ENCODE measurements at places on chromosomes 6 and 20.
A peak's percentile ranks its signal among the peaks of the same experiment; 100 is the strongest.

DNA sequence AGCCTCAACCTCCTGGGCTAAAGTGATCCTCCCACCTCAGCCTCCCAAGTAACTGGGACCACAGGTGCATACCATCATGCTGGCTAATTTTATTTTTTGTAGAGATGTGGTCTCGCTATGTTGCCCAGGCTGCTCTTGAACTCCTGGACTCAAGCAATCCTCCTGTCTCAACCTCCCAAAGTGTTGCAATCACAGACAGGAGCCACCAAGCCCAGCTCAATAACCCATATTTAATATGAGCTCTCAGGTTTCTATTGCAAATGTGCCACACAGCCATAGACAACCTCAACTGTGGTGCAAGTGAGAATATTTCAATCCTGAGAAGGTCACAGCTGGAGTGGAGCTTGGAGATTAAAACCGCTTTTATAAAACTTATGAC lies 14.4 kb downstream of the JPH2 start:
- no peak for DNase-seq

DNA sequence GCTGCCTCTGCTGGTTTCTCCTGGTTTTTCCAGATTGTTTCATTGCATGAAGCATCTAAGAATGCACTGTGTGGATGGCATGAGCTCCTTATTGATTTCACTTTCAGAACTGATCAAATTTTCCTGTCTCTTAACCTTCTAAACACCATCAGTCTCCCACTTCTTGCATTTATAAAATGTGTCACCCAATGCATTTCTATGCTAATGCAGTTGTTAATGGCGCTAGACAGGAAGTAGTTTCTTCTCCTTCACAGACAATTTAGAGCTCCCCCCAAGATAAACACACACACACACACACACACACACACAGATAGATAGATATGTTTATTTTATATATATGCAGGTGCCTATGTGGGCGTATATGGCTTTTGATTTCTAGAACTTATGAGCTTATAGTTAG lies 45.6 kb upstream of the FOXA2 start:
- DNase-seq, result no peak

DNA sequence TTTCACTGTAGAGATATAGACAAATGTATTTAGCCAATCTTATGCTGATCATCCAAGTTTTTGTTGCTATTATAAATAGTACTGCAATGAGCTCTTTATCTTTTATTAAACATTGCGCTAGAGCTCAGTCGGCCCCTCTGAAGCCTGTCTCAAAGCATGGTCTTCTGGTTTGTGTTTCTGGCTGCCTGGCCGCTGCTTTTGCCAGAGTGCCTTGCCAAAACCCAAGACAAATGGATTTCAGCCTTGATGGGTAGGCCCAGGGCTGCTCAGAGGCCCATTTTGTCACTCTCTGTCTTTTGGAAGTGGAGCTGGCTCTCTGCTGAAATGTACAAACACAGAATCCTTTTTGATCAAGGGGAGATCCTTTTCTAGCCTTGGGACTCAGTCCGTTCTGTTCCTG lies 102.9 kb upstream of the KCNG1 start:
- DNase-seq, result no peak

DNA sequence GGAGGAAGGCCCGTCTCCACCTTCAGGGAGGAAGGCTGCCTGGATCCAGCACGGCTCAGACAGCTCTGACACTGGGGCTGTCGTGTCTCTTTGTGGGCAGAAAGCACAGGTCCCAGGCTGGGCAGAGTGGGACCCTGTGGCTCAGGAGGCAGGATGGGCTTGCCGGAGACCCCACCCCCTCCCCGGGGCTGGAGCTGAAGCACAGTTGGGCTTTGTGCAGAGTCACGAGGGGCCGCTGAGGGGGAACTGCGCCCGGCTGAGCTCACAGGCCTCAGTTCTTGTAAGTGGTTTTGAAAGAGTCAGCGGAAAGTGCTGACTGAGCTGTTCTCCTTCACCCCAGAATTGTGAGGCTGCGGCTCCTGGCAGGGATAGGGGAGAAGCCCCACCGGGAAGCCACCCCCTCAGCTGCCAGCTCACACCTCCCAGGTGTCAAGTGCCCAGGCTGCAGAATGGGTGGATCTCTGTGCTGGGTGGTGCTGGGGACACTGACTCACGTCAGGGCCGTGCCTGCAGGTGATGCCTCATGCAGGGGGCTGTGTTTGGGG lies 145.5 kb upstream of the RNF24 start:
- DNase-seq, result no peak

- DNase-seq, result no peak
These were observed 218.8 kb downstream of the TAF4 start for GRCh38 chr20:61846741-61847419.

GRCh38 chr6:138970159-138970558 lies 17.9 kb downstream of the REPS1 start:
- DNase-seq, result no peak

- DNase-seq, result no peak
These were observed 217.9 kb downstream of the CLVS2 start for GRCh38 chr6:123213921-123214320.

DNA sequence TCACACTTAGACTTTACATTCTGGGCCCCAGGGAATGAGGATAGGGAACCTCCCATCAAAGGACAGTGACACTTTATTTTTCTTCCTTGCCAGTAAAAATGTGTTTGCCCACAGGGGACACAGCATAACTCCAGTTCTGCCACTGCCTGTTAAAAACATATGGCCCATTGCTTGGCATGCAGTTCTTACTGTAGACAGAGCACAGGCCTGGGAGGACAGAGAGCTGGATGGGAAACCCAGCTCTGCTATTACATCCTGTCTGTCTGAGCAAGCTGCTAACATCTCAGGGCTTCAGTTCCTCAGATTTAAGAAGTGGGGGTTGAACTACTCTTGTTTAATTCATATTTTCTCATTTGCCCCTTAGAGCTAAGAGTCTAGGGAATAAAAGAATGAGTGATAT lies 120.2 kb downstream of the AKAP7 start:
- no peak for DNase-seq

GRCh38 chr20:50054626-50055511 lies 58.1 kb downstream of the UBE2V1 start:
- DNase-seq, result no peak

DNA sequence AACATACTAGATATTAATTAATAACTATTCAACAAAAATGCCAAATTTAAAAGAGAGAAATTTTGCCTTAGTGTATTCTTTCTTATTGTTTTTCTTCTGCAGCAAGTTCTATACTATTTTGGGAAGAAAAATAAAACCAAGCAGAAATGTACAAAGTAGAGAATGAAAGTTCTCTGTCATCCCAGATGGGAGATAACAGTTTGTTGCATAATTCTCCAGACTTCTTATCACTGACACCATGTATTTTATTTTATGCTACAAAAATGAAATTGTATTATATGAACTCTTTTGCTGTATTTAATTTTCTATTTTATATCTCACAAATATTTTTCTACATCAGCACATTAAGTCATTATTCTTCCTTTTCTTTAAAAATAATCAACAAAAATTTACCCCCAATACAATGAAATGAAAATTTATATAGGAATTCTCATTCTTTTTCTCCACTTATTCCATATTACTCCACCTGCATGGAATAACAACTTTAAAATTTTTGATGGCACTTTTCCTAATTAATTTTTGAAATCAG lies 18.2 kb downstream of the TMEM244 start:
- no peak for DNase-seq

- DNase-seq, result no peak
These were observed 1.2 kb downstream of the TPD52L1 start for GRCh38 chr6:125154761-125155135.

GRCh38 chr6:109117346-109118035 lies 22.2 kb downstream of the CEP57L1 start:
- no peak for DNase-seq

DNA sequence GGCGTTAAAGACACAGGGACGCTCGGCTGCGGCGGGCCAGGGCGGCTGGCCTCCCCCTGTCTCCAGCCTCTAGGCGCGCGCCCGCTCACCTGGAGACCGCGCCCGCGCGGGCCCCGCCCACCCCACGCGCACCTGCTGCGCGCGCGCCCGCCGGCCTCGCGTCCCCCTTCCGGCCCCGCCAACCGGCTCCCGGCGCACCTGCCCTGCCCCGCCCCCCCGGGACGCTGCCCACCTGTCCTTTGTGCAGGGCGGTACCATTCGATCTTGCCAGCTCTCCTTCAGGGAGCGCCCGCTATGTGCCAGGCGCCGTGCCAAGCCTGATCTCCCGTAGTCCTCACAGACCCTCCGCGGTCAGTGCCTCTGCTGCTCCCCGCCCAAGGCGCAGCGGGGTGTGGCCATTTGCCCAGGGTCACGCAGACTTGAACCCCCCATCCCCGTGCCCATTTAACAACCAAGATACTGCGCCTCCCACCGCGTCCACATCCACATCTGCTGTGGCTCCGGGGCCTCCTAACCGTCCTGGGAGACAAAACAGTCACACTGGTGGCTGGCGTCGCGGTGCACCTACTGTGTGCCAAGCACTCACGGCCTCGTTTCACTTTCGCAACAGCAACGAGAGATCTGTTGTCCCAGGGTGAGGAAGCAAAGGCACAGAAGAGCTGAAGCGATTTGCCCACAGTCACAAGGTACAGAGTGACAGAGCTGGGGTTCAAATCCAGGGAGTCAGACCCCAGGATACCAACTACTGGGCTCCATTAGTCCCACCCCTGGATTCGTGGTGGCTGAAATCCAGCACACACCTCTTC lies 48.1 kb downstream of the NOL4L start:
- DNase-seq, result peak; percentile 69

DNA sequence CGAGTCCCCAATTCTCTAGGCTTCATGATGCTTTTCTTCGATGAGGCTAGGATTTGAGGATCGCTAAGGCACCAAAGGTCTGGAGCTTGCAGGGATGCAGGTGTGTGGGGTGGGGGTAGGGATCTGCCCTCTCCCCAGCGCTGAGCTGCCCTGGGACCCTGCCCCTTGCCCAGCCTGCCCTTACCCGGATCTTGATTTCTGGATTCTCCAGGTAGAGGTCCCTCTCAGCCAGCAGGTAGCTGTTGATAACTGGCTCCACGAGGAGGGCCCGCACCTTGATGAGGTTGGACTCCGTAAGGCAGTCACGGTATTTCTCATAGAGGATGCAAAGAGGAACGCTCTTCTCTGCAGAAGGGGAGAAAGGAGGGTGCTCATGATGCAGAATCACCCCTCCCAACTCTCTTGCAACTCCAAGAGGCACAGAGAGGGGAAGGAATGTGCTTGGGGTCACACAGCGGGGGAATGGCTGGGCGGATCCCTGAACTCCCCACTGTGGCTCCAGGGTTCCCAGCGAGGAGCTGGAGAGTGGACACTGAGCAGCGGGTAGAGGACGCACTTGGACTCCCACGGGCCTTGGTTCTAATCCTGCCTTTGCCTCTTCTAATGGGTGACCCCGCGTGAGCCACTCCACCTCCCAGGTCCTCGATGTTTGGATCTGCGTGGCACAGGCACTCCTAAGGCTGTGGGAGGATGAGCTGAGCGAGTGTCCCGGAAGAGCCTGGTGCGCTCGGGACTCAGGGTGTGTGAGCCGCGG lies 32.7 kb downstream of the TGM2 start:
- DNase-seq, result no peak

DNA sequence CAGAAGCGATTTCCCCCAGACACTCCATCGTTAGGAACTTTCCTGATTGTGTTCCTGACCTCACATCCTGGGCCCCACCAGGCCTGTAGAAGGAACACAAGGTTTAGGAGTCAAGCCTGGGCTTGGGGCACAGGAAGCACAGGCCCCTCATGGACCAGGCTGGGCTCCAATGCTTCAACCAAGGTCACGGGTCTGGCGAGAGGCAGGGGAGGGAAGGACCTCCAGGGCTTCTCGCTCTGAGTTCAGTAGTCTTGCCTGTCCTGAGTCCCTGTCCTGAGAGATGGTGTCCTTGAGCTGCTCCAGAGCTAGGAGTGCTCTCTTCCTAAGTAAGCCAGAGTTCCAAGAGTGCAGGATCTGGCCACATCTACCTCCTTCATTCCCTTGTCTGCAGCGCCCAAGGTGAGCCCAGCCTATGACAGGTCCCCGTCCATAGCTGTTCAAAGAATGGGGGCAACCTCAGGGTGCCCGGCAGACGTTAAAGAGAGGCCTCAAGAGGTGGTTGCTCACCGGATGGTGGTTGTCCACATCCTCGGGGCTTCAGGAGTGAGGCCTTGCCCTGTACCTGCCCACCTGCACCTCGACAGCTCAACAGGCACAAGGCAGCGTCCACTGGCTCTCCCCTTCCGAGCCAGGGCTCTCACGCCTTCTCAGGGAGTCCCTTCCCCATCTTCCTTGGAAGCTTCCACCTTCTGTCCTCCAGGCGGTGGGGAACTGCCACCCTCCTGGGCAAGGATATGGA lies 1.6 kb upstream of the TUBB1 start:
- DNase-seq, result no peak

DNA sequence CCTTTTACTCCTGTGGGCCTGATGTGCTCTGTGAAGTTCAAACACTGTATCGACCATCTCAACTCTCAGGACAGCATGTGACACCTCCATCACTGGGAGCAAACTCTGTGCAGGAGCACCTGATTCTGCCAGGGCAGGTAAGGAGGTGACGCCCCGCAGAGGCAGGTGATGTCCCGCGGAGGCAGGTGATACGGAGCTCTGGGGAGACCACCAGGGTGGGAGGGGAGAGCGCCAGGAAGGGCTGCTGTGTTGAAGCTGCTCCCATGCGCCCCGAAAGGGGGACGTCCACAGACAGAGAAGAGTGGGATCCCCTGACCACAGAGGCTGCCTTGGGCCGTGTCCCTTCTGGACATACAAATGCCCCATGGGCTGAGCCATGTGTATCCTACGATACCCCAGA lies 58.3 kb downstream of the DACT2 start:
- DNase-seq, result no peak

- DNase-seq, result no peak
These were observed 76.6 kb upstream of the TULP1 start for GRCh38 chr6:35589201-35589739.

DNA sequence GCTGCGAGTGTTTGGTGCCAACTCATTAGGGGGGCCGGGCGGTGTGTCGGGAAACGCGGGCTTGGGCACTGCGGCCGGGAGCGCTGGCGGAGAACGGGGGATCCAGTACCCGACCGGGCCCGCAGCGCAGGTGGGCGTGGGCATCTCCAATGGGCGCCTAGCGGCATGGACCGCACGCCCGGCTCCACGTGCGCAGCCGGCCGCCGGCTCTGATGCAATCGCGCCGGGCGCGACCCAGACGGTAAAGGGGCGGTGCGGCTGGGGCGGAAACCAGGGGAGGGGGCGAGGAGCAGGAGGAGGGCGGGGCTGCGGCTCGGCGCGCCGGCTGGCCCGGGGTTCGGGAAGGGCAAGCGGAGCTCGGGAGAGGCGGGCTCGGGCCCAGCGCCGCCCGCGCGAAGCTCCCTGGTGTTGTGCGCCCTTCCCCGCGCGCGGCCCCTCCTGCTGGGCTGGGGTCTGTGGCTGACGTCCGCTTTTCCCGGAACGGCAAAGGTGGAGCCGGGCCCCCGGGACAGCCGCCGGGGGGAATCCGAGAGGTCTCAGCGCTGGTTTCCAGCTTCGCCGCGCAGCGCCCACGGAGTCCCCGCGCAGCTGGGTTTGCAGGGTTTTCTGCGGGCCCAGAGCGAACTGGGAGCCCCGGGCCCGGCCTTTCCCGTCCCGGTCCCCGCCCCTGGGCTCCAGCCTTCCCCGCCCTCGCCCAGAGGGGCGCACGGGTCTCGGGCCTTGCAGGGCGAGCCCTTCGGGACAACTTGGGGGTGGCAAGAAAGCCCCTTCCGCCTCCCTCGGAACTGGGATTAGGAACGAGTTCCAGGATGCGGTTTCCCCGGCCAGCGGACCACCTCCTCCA lies 867 bp downstream of the MTHFD1L start:
- peak; percentile 68 for DNase-seq

GRCh38 chr6:17679726-17680125 lies 27.0 kb downstream of the NUP153 start:
- DNase-seq, result no peak

GRCh38 chr20:62925420-62926228 lies 681 bp downstream of the DIDO1 start:
- peak; percentile 58 for DNase-seq

- DNase-seq, result no peak
These were observed 38.0 kb downstream of the XRN2 start for GRCh38 chr20:21340991-21341697.

GRCh38 chr6:89799756-89800155 lies 19.8 kb downstream of the MDN1 start:
- no peak for DNase-seq
